ENCODE measurements at places on chromosomes 2 and 18.

DNA sequence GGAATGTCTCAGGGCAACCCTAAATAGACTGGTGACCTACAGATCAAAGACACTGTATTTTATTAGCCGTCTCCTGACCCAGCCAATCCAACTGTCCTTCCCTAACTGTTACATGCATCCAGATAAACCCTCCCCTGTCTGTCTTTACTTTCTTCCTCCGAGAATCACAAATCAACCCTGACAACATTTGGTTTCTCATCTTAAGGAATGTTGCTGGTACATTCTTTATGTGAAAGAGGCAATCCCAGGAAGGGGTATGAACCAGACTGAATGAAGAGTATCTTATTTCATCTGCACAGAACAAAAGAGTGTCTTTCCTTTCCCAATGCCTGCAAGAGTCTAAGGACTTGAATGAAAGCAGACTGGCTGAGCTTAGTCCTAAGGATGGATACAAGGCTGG is 113.9 kb upstream of the LTBP1 start:
- no peak for DNase-seq

DNA sequence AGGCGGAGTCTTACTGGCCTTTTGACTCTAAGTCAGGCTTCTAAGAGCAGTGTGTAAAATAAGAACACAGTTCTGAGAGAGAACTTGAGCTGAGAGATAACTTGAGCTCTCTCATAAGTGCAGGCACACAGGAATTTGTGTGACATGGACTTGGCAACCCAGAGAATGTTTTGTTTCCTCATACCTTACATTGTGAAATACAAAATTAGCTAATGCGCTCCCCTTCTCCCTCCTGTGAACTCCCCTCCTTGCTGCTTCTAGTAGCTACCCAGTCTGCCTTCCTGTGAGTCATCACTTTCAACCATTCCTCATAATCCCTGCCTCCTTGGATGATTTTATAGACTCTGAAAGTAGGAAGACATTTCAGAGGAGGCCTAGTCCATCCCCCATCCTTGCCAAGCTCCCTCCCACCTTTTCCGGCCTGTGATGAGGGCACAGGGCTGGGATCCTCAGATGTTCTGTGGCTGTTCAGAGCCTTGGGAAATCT is 22.6 kb downstream of the FER1L5 start:
- no peak for DNase-seq

- DNase-seq = no peak
Measured at GRCh38 chr2:2493496-2493895, 162.4 kb upstream of the MYT1L start.

DNA sequence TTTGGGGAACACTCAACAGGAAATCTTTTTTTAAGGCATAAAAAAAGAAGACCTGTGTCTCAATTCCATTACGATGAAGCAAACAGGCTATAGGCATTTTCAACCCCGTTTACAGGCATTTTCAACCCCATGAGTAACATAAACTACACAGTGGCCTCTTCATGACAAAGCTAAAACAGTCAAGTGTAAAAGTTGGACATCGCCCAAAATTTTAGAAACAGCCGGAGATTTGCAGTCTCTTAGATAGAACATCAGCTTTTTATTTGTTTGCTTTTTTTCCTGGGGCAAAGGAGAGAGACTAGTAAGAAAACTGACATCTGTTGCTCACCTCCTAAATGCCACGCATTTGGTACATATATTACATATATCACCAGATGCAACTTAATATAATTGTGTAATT is 173.7 kb downstream of the CMPK2 start:
- DNase-seq = no peak

GRCh38 chr18:51013259-51013658 is 16.8 kb upstream of the SMAD4 start:
- no peak for DNase-seq

DNA sequence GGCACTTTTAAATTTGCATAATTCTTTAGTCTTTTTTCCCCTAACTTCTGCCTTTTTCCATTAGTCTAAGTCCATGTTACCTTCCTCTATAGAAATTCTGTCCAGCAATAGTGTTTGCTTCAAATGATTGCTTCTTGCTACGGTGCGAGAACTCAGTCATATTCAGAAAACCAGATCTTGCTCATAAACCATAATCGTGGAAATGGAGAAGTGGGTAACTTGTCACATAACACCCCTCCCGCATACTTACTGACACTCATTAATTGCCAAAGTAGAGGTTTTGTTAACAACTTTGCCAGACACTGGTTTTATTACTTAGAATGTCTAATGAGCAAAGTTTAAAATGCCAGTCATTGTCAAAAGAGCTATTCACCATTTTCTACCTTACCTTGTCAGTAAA is 94.3 kb upstream of the TWSG1 start:
- no peak for DNase-seq

- no peak for DNase-seq
Measured at GRCh38 chr2:223759569-223760430, 77.6 kb downstream of the AP1S3 start.

DNA sequence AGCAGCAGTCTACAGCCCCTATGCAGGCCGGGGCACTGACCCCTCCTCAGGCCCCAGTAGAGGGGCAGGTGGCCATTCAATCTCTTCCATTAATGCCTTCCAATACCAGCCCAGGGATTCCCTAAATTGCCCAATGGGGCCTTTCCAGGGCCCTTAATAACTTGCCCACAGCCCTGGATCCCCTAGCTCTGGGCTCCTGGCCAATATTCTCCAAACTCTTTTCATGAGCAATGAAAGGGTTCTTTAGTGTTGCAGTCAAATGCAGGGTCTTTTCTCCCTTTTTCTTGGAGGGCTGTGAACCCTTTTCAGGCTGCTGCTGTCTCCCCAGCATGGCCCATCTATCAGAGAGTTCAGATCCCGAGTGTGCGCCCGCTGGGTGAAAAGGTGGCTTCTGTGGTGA is 41.3 kb upstream of the SLC1A4 start:
- DNase-seq = no peak

- no peak for DNase-seq
Measured at GRCh38 chr18:41449612-41450011, 505.4 kb upstream of the PIK3C3 start.

All from T follicular helper cell (primary cell).